ENCODE measurements at places on chromosomes 11 and 22.

- no peak for DNase-seq
Measured at GRCh38 chr11:117281159-117281558, 10.0 kb upstream of the BACE1-AS start.

DNA sequence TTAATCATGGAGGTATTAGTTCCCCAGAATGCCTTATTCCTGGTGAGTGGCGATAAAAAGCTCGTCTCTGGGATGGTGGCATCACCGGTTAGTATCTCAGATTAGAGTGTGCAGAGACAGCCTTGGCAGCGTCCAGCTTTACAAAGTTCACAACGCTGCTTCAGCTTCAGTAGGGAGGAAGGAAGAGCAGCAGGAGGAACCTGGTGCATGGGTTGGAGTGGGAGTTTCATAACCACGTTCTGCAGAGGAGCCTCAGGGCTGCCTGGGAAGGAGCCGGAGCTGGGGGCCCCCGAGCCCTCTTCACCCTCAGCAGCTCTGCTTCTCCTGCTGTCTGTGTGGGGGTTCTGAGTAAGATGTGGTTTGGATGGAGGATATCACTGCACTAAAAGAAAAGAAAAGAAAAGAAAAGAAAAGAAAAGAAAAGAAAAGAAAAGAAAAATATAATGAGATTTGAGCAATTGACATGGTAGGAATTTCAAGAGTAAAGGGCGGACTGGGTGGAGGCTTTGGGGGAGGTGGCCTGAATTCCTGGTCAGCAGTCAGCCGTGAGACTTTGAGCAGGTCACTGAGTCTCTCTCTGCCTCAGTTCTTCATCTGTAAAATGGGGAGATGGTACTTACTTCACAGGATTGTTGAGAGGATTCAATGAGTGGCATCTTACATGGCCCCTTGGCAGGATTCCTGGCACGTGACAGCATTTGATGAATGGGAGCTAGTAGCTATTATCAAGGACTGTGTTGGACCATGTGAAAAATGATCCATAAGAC, 6.5 kb downstream of the ASPHD2 start:
- DNase-seq: no peak

GRCh38 chr11:44868455-44869421, 81.9 kb downstream of the TP53I11 start:
- DNase-seq: no peak

GRCh38 chr11:77994434-77995362, at the start of gene INTS4:
Gene INTS4, minus strand, starts transcription at chr11:77994668. Its CDS starts 25 bp downstream, at chr11:77994643.
- peak; percentile 100 for DNase-seq

DNA sequence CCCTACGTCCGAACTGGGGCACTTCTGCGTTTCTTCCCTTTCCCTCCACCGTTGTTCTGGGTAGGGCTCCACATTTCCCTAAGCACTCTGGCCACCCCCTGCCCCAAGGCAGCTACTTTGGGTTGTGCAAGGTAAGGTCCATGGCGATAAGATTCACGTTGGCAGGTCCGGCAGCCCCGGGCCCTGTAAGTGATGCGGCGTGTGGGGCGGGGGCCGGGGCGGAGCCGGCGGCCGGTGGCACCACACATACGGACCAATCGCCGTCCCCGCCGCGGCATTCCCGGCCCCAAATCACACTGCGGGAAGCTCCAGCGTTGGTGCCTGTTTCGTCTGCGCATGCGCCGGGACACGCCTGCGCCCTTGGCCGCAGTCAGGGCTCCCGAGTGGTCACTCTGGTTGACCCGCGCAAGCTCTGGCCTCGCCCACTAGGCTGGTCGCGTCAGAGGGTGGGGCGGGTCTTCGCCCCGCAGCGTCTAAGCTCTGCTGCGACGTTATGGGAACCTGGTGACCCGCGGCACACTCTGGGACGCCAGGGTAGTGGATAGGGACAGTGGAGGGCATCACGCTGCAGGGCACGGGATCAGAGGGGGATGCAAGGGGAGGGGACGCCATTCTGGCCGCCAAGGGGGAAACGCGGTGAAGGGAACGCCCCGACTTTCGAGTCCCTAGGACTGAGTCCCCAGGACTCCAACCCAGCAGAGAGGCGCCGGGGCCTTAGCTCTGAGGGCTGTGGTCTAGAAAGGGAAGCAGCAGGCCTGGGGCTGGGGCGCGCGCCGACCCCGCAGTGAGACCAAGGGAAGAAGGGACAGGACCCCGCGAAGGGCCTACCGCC, 1.6 kb downstream of the FADS1 start:
- peak; percentile 83 for DNase-seq

GRCh38 chr11:72584293-72584938, 89.8 kb downstream of the PDE2A start:
- no peak for DNase-seq

GRCh38 chr11:44608651-44608990, 43.2 kb downstream of the CD82 start:
- peak; percentile 93 for DNase-seq

- DNase-seq: no peak
Measured at GRCh38 chr11:1090600-1091331, 16.1 kb downstream of the MUC2 start.

- DNase-seq: no peak
Measured at GRCh38 chr11:94780432-94780831, 12.3 kb downstream of the AMOTL1 start.

DNA sequence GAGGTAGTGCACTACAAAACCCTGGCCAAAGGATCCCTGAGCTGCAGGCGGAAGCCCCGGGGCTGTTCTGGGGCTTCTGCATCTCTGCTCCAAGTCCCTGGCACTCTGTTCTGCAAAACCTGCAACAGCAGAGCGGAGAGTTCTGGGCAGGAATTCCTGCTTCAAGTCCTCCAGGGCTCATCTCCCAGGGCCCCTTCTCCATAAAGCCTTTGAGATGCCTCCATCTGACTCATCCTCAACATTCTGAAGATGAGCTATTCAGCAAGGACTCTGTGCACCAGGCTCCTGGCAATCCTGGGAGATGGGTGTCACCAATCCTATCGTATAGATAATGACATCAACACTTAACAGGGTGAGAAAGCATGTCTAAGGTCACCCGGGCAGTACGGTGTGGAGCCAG, 19.3 kb downstream of the SYN3 start:
- DNase-seq: no peak

- DNase-seq: no peak
Measured at GRCh38 chr11:66523611-66524010, 13.2 kb downstream of the BBS1 start.

- DNase-seq: no peak
Measured at GRCh38 chr22:50701076-50701419, 28.4 kb downstream of the SHANK3 start.

DNA sequence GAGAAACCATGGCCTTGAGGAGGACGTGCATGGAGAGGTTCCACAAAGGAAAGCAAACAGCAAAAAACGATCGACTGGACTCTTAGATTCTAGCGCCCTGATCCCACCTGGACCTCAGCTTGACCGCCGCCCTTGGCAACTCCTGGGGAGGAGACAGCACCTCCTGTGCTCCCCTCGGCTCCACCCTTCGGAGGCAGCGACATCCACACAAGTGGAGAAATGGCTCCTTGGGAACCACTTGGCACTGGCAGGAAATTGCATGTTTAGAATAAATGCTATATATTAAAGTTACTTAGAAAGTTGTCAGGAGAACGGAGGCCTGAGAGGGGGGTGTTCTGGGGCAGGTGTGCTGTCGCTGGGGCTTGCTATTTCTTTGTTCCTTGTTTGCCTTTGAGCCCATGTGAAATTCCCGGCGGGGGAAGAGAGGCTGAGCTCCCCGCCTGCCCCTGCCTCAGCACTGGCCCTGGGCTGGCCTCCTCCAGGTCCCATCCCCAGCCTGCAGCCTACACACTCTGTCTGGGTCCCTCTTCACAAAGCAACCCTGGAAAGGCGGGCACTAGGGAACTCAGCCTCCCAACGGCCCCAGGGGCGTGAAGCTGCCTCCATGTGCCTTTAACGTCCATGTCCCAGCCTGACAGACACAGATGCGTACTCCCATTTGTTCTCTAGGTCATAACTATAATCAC, 395.3 kb downstream of the BRD1 start:
- DNase-seq: no peak

- no peak for DNase-seq
Measured at GRCh38 chr11:117857734-117858414, 18.6 kb downstream of the FXYD6 start.

GRCh38 chr11:96155627-96156378, 187.2 kb downstream of the MAML2 start:
- DNase-seq: no peak

DNA sequence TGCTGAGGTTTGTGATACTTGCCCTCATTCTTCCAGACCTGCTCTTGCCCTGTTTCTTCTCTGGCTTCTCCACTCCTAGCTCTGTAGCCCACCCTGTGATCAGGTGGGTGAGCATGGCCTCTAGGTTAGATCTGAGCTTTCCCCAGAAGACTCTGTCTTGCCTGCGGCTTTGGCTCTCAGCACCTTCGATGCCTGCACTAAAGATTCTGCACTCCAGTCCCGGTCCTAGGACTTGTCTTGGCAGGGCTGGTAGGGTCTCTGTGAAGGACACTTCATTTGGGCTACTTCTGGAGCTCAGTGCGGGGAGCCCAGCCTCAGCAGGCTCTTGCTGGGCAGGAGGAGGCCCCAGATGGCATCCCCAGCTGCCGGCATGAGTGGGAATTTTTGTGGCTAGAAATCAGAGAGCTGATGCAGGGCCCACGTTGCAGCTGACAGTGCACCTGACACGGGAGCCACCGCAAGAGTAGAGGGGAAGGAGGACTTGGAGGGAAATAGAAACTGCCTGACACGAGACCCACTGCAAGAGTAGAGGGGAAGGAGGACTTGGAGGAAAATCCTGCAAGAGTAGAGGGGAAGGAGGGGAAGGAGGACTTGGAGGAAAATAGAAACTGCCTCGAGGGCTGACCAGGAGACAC, 226.9 kb upstream of the B3GAT1 start:
- no peak for DNase-seq

GRCh38 chr22:29090039-29090438, 17.2 kb downstream of the KREMEN1 start:
- no peak for DNase-seq

DNA sequence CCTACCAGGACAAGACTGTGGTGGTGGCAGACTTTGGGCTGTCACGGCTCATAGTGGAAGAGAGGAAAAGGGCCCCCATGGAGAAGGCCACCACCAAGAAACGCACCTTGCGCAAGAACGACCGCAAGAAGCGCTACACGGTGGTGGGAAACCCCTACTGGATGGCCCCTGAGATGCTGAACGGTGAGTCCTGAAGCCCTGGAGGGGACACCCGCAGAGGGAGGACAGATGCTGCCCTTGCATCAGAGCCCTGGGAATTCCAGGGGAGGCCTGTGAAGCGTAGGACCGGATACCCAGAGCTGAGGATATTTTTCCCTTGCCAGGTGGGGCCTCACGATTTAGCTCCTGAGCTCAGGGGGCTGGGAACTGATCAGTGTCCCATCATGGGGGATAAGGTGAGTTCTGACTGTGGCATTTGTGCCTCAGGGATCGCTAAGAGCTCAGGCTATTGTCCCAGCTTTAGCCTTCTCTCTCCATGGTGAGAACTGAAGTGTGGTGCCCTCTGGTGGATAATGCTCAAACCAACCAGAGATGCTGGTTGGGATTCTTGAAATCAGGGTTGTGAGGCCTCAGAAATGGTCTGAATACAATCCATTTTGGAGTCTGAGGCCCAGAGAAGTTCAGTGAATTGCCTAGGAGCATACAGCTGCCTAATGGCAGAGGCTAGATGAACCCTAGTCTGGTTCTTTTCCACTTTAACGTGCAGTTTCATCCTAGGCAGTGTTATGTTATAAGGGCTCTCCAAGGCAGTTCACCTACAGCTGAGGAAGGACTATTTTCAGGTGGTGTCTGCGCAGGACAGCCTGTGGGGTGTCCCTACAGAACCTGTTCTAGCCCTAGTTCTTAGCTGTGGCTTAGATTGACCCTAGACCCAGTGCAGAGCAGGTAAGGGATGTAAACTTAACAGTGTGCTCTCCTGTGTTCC, 19.5 kb downstream of the PIK3IP1 start:
- DNase-seq: peak; percentile 84

DNA sequence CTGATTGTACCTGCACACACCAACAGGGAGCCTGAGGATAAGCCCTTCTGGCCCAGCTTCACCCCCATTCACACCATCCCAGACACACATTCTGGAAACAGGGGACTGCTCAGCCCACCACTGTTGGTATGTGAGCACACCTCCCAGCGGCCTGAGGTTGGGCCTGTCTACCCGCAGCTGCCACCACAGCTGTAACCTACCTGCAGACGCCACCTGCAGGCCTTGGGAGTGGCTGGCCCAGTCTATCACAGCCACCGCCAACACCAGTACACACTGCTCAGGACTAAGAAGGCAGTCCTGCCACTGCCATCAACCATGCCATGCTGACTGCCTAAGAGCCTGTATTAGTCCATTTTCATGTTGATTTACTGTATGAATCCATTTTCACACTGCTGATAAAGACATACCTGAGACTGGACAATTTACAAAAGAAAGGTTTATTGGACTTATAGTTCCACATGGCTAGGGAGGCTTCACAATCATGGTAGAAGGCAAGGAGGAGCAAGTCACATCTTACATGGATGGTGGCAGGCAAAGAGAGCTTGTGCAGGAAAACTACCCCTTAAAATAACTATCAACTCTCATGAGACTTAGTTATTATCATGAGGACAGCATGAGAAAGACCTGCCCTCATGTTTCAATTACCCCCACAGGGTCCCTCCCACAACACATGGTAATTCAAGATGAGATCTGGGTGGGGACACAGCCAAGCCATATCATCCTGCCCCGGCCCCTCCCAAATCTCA, 30.6 kb downstream of the RSF1 start:
- DNase-seq: no peak

GRCh38 chr11:119166368-119167076, 2.0 kb upstream of the NLRX1 start:
- DNase-seq: no peak

- no peak for DNase-seq
Measured at GRCh38 chr22:49362211-49362839, 465.3 kb downstream of the BRD1 start.

- peak; percentile 65 for DNase-seq
Measured at GRCh38 chr22:48084041-48084728, 1321.7 kb downstream of the TBC1D22A start.

- DNase-seq: no peak
Measured at GRCh38 chr11:27052668-27053067, 12.1 kb downstream of the BBOX1 start.

DNA sequence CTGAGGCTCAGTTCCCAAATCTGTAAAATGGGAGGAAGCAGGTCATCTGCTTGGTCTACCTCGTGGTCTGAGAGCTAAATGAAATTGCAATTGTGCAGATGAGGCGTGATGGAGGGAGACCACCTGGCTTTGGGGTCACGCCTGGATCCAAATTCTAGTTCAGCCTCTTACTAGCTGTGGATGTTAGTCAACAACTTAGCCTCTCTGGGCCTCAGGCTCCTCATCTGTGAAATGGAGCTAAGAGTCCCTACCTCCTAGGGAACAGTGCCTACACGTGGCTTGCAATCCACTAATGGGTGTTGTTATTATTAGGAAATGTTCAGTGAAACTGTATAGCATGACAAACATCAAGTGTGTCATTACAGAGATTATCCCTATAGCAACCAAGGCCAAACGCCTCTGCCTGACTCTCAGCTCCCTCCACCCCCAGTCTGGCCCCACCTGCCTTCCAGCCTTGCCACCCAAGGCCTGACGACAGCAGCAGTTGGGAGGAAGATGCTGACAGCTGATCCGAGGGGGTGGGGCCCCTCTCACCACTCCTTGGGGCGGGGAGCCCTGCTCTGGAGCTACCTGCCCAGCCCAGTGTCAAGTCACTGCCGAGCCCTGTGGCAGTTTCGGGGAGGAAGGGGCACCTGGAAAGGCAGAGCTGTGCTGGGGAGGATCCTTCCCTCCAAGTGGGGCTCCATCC, 1.7 kb upstream of the RHOD start:
- peak; percentile 54 for DNase-seq

GRCh38 chr22:20130731-20131596, 640 bp upstream of the ZDHHC8 start:
- peak; percentile 87 for DNase-seq
